NCI-H2081 (cell line): ENCODE measurements at places on chromosomes 16 and 17.

GRCh38 chr16:67672739-67673662, 6.4 kb downstream of the C16orf86 start:
- peak; percentile 31 for DNase-seq

GRCh38 chr17:57316361-57316760, 60.0 kb downstream of the MSI2 start:
- no peak for DNase-seq

DNA sequence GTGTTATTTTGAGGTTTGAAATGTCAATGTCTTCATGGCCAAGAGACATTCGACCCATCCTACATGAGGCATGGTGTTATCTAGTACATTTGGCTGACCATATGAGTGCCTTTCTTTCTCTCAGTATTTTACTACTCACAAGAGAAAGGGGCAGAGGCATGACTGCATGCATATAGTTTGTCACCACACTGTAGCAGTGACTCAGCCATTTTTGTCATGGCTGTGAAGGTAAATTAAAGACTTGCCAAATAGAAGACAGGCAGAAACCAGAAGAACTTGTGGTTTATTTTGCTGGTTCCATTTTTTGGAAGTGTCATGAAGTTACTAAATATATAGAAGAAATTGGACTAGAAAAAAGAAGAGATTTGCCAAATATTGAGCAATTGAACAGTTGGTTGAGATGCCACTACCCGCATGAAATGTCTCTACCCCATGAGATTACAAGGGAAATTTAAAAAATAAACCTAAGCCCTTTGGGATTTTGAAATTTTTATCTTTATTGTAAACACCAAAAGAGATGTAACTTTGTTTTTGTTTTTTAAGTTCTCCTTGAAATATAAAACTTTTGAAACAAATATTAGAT, 170.3 kb downstream of the CHD9 start:
- no peak for DNase-seq

- DNase-seq, result no peak
These were observed 10.4 kb downstream of the CENPX start for GRCh38 chr17:82012261-82012639.

DNA sequence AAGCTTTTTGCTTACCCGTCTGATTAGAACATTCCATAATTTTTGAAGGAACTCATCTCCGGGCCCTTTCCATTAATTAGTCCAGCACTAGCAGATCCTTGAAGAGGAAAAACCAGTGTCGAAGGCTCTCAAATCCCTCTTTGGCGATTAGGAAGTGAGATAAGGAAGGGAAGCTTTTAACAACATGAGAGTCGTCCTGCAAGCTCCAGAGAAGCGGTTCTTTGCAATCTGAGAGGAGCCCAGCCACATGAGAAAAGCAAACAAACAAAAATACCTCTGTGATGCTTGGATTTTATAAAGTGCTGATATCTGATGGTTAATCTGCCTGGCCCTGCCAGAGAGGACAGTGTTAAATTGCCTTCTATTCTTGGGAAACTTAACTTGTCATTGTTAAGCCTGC, 339.8 kb upstream of the SALL1 start:
- no peak for DNase-seq
